ENCODE measurements at places on chromosomes 16 and 17.
A peak's percentile ranks its signal among the peaks of the same experiment; 100 is the strongest.

- no peak for DNase-seq
Observed at GRCh38 chr17:8946476-8946875, 19.0 kb downstream of the PIK3R5 start.

GRCh38 chr16:89455178-89455577 is 35.2 kb downstream of the ANKRD11 start:
- no peak for DNase-seq

- DNase-seq, result no peak
Observed at GRCh38 chr16:87380881-87381280, 2.7 kb downstream of the FBXO31 start.

DNA sequence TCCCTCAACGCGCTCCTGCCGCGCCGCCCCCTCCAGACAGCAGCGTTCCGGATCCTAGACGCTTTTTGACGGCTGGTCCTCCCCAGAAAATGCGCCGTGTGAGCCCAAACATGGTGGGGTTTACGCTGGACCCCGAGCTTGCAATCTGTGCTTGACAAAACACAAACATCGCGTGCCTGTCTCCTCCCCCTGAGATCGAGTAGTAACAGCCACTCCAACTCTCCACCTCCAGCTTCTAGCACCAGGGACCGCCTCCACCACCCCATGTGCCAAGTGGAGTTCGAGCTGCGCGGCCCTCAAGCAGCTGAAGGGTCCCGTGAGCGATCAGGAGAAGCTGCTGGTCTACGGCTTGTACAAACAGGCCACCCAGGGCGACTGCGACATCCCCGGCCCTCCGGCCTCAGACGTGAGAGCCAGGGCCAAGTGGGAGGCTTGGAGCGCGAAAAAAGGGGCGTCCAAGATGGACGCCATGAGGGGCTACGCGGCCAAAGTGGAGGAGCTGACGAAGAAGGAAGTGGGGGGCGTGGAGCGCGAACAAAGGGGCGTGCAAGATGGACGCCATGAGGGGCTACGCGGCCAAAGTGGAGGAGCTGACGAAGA is 656 bp upstream of the GEMIN4 start:
- no peak for DNase-seq

GRCh38 chr17:67570797-67571196 is 146.9 kb upstream of the NOL11 start:
- DNase-seq, result no peak

GRCh38 chr16:23852794-23853562 is 17.2 kb downstream of the PRKCB start:
- DNase-seq, result no peak

GRCh38 chr16:89385712-89386111 is 104.6 kb downstream of the ANKRD11 start:
- no peak for DNase-seq

DNA sequence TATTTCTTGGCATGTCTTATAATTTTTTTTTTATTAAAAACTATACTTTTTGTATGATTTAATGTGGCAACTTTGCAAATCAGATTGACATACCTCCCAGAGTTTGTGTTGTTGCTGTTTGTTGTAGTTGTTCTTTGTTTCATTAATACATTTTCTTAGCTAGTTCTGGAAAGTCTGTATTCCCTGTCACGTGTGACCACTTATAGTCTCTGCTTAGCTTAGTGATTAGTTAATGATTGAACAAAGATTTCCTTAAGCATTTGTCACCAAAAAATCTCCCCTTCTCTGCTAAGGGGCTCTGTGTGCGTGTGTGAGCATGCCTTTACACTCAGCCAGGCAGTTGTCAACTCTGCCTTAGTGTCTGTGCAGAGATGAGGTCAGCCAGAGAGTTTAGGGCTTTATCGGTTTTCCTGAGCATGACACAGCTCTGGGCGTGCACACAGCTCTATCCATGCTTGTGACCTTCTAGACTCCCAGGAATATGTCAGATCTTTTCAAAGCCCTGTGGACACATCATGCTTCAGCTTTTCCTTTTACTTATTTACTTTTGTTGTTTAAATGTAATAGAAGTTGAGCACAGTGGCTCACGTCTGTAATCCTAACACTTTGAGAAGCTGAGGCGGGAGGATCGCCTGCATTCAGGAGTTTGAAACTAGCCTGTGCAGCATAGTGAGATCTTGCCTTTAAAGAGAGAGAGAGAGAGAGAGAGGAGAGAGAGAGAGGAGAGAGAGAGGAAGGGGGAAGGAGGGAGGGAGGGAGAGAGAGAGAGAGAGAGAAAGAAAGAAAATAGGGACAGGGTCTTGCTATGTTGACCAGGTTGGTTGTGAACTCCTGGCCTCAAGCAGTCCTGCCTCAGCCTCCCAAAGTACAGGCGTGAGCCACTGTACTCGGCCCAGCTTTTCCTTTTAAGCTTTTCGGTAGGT is 21.9 kb downstream of the DNAI2 start:
- DNase-seq, result no peak

GRCh38 chr17:2482218-2482617 is 29.5 kb downstream of the METTL16 start:
- no peak for DNase-seq

- peak; percentile 14 for DNase-seq
Observed at GRCh38 chr17:74085434-74085833, 118.0 kb upstream of the RPL38 start.

- no peak for DNase-seq
Observed at GRCh38 chr16:20507280-20507679, 56.0 kb downstream of the ACSM2A start.

GRCh38 chr16:25051406-25052150 is 36.4 kb upstream of the ARHGAP17 start:
- no peak for DNase-seq

DNA sequence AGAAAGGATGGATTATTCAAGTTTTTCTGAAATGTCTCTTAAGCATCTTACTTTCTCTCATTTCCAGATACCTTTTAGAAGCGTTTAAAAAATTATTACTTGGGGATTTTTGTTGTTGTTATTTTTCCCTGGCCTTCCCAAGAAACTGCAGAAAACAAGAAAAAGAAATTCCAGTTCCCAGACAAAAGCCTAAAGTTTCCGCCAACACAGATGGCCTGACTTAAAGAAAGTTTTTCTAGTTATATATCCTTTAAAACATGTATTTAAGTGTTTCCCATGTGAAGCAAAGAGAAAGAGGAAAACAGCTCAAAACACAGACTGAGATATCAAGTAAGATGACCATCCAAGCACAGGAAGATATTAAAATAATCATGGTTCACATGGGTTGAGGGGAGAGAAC is 401.7 kb upstream of the MAF start:
- DNase-seq, result no peak

- DNase-seq, result no peak
Observed at GRCh38 chr16:46613352-46613751, 7.8 kb downstream of the SHCBP1 start.

DNA sequence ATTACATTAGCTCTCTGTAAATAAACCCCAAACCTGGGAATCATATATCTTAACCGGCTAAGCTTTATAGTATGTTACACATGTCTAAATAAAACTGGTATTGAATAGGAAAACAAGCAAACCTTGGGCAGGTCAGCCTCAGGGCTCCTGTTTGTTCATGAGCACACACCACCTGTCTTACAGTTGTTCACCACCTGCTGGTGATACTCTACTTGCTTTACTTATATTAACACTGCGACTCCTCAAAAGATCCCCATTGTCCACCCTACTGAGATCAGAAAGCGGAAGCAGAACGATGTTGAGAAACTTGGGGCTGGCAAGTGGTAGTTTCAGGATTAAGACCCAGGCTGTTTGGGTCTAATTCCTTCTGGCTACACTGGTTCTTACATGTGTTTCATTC is 16.4 kb downstream of the CDH13 start:
- DNase-seq, result no peak

GRCh38 chr16:30559690-30560089 is 1.5 kb upstream of the ZNF764 start:
- DNase-seq, result no peak

DNA sequence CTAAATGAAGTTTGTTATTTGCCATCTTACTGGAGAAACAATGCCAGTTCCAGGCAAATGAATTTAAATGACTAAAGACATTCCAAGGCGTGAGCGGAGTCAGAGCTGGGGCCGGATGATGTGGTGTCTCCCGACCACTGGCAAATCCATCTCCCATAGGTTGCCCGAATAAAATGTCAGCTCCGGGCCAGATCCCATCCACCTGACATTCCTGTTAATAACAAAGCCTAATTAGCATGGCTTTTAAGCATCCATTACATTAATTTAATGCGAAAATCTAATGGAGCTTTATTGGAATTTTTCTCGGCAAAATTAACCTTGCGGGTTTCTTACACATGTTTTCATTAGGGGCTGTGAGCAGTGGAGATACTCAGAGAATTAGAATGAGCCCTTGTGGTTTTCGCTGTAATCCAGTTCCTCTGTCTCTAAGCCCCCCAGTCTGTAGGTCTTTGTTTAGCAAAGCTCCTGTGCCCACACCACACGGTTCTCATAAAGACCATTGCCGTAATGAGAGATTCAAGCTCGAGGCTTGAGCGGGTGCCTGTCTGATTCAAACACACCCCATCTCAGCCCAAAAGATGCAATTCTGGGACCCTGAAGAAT is 123.3 kb downstream of the CCT6B start:
- no peak for DNase-seq

Data from activated naive CD4-positive, alpha-beta T cell treated with anti-CD3 and anti-CD28 coated beads, Interleukin-2, amount 50 U/mL, for 72 hours (primary cell).